Chondrocyte (in vitro differentiated cells): ENCODE measurements at places on chromosomes 16 and 17.

DNA sequence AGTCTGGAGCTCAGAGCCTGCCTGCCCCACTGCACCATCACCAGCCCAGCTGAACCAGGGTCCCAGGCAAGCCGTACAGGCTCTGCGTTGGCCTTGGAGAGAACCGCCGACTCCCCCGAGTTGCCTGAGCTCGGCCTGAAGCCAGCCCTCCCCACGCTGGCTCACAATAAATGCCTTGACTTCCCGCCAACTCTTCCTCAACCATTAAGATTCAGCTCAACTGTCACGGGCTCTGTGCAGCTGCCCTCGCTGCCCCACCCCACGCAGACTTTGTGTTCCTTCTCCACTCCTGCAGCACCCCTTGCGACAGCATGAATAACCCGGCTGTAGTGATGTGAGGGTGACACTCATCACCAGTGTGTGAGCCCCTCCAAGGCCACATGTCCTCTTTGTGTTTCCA, 4.8 kb upstream of the QPRT start:
- no peak for DNase-seq

GRCh38 chr16:84761448-84762368, 58.1 kb upstream of the CRISPLD2 start:
- DNase-seq, result no peak

DNA sequence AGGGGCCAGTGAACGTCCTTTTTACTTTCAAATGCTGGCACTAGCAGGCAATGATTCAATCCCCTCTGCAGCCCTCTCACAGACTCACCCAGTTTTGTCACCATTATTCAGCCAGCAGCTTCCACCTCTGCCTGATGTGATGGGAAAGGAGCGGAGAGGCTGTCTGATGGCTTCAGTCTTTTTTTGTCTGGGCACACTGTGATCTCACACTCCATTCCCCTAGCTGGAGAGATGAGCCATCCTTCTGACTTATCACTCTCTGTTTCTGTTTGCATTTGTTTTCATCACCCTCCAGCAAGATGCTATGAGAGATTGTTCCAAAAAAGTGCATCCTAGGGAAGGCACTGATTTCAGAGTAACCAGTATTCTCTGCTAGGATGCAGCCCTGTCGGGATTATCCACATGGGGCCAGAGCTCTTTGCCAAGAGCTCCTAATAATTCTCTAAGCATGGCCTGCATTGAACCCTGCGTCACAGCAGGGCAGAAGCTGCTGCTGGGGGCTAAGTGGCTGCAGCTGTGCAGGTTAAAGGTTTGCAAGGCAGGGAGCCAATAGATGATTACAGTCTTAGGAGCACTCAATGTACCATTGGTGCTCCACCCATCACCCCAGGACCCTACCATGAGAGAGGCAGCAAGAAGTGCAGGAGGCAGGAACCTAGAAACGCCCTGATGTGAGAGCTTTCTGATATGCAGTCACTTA, 236.1 kb upstream of the C16orf82 start:
- no peak for DNase-seq

- DNase-seq, result peak; percentile 81
Observed at GRCh38 chr17:81994593-81995462, 17.4 kb downstream of the ASPSCR1 start.

DNA sequence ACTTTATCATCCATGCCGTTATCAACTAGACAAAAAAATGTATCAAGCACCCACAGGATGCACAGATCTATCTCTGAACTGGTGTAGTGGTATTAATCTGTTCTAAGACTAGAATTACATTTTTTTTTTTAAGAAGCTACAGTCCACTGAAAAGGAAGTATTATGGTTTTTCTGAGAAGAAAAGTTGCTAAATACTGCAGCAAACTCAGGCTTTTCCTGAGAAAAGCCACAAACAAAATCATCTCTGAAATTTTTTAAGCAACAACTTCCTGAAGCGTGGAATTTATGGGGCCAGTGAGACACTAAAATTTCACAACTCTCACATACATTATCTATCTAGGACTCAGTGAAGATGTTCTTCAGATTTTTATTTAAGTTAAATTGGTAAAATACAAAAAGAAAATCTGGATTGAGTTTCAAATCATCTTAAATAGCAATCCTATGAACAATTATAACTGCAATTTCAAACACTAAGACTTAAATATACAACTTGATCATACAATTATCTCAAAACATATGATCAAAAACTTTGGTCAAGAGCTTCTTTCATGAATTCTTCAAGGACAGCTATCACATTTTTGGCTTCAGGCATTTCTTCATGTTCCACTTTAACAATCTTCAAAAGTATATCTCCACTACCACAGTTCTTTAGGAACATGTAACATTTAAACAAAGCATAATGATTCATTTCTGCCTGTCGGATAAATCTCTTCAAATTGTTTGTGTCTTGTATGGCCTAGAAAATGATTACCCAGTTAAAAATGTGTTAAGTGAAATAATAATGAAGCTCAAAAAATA, 10.5 kb downstream of the C17orf75 start:
- DNase-seq, result no peak

- DNase-seq, result no peak
Observed at GRCh38 chr17:10474536-10474935, 5.2 kb upstream of the MYH4 start.

DNA sequence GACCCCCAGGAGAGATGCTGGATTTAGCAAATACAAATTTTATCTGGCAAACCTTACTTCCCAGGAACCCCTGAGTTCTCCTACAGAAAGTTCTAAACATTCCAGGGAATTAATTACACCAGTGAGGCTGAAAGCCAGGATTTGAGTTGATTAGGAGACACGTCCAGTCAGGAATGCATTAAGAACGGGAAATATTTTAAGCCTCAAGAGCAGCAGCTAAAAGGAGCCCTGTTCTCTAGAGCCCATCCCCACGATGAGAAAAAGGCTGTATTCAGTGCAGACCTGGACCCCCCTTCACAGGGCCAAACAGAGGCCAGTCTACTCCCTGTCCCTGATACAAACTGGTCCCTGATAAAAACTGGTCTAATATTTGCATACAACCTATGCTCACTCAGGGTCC, 55.0 kb downstream of the VAT1L start:
- no peak for DNase-seq

- DNase-seq, result peak; percentile 99
Observed at GRCh38 chr16:21501869-21502667, 97.3 kb upstream of the METTL9 start.

- no peak for DNase-seq
Observed at GRCh38 chr17:58960068-58960467, 146.6 kb downstream of the TRIM37 start.

DNA sequence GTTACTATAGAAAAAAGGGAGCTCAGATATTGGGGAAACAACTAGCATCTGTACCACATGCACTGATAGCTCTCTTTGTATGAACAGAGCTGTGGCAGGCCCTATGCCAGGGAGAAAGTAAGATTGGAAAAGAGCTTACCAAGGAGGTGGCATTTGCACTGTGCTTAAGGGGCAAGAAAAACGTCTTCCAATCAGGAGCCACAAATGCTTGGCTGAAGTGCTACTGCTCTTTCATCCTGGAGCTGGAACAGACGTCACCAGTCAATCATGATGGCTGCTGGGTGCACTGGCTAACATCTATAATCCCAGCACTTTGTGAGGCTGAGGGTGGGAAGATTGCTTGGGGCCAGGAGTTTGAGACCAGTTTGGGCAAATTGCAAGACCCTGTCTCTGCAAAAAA, 218.5 kb downstream of the SEC14L1 start:
- DNase-seq, result no peak

DNA sequence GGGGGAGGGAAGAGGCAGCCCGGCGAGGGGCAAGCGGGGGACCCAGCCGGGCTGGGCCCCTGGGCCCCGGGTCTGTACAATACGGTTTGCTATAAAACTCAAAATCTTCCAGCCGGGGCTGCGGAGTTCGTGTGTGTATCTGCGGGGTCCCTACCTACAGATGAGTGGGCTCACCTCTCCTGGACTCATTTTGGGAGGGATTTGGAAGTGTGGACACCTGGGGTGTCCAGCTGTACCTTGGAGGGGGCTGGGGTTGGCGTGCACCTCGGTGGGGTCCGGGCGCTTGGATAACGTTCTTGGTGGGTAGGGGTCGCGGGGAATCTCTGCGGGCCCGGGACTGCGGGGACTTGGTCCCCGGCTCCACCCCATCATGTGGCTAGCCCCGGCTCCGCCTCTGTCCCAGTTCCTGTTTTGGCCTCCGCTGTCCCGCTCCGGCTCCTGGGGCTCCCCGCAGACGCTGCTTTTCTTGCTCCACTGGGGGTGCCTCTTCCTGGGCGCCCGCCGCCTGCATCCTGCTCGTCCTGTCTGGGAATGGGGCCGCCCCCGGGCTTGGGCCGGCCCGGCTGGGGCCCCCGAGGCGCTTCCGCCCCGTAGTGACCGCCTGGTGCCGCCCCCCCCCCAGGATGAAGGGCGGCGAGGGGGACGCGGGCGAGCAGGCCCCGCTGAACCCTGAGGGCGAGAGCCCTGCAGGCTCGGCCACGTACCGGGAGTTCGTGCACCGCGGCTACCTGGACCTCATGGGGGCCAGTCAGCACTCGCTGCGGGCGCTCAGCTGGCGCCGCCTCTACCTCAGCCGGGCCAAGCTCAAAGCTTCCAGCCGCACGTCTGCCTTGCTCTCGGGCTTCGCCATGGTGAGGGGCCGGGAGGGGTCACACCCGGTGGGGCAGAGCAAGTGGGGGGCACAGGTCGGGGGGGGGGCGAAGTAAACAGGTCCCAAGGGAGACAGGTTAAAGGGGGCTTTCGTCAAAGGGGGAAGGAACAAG, at the start of gene ORAI3:
Gene ORAI3, plus strand, starts transcription at position 402 of the 983 bp plus-strand sequence. Its CDS starts 222 bp downstream, at position 624.
- DNase-seq, result peak; percentile 92

DNA sequence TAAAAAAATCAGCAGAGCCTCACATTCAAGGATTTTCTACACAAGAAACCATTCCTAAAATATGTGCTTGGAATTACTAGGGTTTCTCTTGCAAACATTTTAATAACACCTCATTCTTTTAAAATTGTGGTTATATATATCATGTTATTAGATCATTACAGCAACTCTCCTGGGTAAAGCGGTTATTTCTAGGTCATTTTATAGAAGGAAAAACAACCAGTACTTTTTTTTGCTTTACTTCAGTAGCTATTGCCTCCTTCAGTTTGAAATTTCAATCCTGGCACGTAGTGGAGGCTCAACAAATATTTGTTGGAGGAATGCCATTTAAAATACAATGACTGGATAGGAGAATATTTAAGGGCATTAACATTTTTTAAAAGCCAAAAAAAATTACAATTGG, 220.6 kb downstream of the CDRT15L2 start:
- DNase-seq, result no peak

DNA sequence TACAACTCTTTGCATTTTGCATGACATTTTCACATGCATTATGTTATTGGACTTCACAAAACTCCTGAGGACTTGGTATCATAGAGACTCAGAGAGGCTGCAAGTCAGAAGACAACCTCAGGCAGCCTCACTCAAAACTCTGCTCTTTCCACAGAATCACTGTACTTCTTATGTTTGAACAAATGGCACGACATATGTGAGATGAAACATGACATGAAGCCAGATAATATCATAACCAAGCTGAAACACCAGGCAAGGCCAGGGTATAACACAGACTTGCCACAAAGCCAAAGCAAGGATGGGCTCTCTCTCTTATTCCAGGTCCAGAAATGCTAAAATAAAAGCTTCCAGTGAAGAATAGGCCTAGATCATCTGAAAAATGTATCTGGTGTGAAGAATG, 425.8 kb upstream of the CDH5 start:
- no peak for DNase-seq

- DNase-seq, result no peak
Observed at GRCh38 chr16:11254913-11255736, 879 bp downstream of the SOCS1 start.

DNA sequence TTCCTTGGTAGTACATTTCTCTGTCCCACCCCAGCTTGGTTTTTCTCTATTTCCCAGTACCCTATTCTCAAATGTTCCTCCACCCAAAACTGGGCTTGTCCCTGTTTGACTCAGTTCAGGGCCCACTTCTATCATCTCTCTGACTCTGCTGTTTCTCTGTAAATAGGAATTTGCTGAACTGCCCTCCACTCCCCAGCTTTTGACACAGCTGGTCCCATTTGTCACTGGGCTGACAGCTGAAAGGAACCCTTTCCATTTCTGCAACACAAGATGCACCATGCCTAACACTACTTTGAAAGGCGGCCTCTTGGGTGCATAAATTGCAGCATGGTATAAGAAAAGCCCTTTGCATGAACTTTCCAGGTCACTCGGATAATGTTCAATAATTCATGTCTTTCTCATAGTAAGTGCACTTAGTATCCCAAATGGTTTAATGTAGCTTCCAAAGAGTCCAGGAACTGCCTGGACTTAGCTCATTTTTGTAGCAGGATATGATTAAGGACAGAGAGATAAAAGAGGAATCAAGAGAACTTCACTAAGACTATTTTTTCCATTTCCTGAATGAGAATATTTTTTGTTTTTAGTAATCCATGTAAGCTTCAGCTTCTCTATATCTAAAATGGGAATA, 256.7 kb downstream of the CDH11 start:
- no peak for DNase-seq
